CD8-positive, alpha-beta memory T cell (primary cell): ENCODE measurements at places on chromosomes 16 and 17.

DNA sequence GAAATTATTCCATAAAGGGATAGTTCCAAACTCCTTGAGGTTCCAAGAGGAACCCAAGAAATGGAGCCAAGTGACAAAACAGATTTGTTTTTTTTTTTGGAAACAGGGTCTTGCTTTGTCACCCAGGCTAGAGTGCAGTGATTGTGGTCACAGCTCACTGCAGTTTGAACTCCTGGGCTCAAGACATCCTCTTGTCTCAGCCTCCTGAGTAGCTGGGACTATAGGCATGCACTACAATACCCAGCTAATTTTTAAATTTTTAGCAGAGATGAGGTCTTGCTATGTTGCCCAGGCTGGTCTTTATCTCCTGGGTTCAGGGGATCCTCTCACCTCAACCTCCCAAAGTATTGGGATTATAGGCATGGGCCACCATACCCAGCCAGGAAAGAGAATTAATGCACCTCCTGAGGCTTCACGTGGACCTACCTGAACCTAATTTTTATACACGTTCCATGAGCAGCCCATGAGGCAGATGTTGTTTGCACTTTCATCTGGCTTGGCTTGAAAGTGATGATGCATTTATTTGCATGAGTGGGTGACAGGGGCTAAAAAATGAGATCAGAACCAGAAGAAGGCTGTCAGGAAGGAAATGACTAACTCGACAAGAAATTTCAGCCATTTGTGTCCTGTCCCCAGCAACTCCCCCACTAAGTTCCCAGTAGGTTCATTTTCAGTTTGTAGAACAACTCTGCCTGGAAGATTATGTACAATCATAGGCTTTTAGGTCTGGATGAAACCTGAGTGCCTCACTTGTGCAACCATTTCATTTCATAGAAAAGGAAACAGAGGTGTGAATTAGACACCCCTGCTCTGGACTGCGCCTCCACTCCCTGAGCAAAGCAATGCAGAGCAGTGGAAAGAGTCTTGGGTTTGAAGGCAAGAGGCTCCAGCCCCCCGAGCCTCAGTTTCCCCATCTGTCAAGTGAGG lies 10.3 kb upstream of the IRF8 start:
- DNase-seq = no peak

- no peak for DNase-seq
Observed at GRCh38 chr16:57245472-57246113, 534 bp downstream of the ARL2BP start.

DNA sequence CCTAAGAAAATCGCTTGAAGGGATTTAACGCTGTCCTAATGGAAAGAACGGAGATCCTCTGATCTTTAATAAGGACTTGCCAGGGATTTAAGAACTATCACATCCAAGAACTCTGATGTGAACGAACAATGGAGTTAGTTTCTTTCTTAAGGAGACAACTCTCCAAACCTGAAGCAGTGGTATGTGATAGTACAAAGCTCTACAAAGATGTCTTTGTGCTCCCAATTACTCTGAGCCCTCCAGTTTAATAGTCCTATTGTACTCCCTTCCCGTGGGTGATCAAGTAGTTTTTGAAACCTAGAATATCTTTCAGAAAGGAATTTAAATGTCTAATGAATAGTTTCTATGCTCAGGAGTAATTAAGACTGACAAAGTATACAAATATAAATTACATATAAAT lies 123.8 kb downstream of the FTO start:
- no peak for DNase-seq

GRCh38 chr17:18041776-18042175 lies 2.6 kb downstream of the GID4 start:
- no peak for DNase-seq

DNA sequence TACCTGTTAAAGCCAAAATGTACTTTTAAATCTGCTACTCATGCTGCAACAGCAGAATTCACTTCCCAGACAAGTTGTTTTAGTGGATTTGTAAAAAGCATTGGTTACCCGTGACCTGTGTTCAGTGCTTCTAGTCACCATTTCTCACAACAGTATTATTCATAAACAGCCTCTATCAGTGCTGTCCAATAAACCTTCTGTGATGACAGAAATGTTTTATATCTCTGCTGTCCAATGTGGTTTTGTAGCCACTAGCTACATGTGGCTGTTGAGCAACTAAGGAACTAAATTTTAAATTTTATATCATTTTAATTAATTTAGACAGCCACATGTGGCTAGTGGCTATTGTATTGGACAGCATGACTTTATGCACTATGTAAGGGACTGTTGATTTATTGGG lies 12.6 kb downstream of the MAP3K3 start:
- no peak for DNase-seq

GRCh38 chr17:44829523-44830358 lies at the start of gene GJC1:
Gene GJC1, minus strand, starts transcription at chr17:44830287. Its CDS starts 24,470 bp downstream, at chr17:44805817.
- no peak for DNase-seq

- no peak for DNase-seq
Observed at GRCh38 chr17:83192161-83192788, 112.9 kb downstream of the METRNL start.

GRCh38 chr16:28193530-28194423 lies 18.0 kb downstream of the XPO6 start:
- peak; percentile 54 for DNase-seq

GRCh38 chr16:22296225-22297113 lies 740 bp upstream of the POLR3E start:
- DNase-seq = no peak

DNA sequence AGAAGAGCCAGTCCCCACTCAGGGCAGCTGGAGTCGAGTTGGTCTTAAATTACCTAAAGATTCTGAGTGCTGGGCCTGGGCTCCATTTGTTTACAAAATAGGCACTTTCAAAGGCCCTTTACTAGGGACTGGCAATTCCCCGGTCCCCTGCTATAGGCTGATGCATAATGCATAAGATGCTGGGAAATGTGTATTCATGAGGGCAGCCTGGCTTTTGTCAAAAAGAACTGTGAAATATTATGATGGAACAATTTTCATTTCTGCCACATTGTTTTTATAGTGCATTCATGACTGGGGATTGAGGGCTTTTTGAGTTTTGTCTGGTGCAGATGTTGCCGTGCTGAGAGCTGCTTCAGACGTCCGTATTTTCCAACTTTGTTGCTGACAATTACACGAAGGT lies 617.0 kb upstream of the CDH5 start:
- DNase-seq = no peak

DNA sequence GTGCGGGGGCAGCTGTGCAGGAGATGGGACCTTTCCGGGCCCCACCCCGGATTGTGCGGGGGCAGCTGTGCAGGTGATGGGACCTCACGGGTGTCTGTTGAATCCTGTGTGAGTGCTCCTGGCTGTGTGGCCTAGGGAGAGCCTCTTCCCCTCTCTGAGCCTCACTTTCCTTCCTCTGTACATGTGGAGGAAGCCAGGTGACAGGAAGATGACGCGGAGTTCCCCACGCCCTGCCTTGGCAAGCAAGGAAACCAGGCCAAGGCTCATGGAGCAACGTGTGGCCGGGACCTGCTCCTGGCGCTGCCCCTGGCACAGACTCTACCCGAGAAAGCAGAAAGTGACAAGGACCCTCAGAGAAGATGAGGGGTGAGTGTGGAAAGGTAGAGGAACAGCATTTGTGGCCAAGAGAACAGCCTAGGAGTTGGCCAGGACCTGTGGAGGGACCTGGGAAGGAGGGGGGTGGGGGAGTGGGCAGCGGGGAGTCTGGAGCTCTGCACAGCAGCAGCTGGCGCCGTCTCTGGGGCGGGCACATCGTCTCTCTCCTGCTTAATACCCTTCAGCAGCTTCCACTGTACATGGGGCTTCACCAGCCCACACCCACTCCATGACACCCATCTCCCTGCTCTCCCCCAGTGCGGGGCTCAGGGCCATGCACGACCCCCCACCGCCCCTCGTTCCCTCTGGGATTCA lies 38.4 kb upstream of the PABPN1L start:
- DNase-seq = no peak

- peak; percentile 37 for DNase-seq
Observed at GRCh38 chr16:66924527-66925321, 611 bp downstream of the RRAD start.

GRCh38 chr17:47188271-47188875 lies 722 bp downstream of the CDC27 start:
- peak; percentile 7 for DNase-seq

- no peak for DNase-seq
Observed at GRCh38 chr16:65306300-65306699, 184.4 kb upstream of the CDH11 start.

- DNase-seq = no peak
Observed at GRCh38 chr17:45411348-45412105, 21.1 kb downstream of the ARHGAP27 start.

- DNase-seq = peak; percentile 27
Observed at GRCh38 chr16:877242-878071, 76.9 kb upstream of the GNG13 start.

DNA sequence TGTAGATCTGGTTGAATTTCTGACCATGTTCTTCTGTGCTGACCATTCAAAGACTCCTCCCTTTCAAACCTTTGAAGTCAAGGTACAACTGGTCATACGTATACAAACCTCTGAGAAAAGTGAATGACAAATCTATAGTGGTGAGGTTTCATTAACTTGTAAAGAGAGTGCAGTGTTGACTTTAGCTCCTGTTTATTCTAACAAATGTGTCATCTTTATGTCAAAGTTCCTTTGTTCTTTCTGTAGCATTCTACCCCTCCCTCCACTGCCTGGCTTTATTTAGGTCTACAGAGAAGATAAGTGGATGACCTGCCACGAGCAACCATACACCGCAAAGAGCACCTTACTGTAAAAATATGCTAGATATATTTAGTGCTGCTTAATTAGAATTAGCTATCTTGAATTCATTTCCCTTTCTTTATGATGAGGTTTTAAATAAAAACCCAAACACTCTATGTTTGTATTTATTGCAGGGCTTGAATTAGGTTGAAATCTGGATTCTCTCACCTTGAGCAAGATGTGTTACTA lies 520.0 kb upstream of the CDH11 start:
- DNase-seq = no peak

DNA sequence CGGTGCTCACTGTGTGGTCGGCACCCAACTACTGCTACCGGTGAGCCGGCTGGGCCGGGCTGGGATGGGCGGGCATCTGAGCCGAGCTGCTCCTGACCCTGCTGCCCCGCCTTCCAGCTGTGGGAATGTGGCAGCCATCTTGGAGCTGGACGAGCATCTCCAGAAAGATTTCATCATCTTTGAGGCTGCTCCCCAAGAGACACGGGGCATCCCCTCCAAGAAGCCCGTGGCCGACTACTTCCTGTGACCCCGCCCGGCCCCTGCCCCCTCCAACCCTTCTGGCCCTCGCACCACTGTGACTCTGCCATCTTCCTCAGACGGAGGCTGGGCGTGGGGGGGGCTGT lies 6.9 kb downstream of the TBX6 start:
- no peak for DNase-seq

DNA sequence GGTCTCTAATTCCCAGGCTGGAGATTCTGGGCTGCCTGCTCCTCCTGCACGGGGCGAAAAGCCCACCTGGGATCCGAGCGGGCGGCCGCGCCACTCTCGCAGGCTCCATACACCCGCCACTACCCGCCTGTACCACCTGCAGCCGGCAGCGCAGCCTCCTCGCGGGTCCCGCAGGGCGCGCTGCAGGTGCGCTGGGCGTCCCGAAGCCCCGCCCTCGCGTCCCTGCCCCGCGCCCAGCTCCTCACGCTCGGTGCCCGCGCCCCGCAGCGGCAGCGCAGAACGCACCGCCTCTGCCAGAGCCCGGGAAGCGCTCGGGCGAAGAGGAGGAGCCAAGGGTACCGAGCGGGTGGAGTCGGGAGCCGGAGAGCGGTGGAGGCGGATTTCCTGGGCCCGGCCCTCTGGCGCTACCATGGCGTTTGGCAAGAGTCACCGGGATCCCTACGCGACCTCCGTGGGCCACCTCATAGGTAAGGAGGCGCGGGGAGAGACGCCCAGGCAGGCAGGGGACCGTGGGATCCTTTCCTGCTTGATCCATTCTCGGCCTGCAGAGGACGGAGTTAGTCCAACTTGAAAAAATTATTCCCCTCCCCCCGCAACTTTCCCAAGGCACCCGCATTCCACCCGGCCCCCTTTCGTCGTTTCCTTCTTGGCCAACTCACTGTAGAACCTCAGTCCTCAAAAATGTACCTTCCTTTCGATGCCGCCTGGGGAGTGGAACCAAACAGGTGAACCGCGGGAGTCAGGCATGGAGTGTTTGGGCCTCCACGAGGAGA lies at the start of gene TOM1L1:
TOM1L1 (plus strand) TSS at position 396 of the 773 bp plus-strand sequence; CDS start at position 410, 14 bp downstream.
- no peak for DNase-seq

- DNase-seq = no peak
Observed at GRCh38 chr17:73645050-73645871, 1.0 kb upstream of the SDK2 start.
